ENCODE measurements at places on chromosomes 1 and 21.
A peak's percentile ranks its signal among the peaks of the same experiment; 100 is the strongest.

- DNase-seq, result no peak
Observed at GRCh38 chr1:18901952-18902522, 318 bp downstream of the ALDH4A1 start.

- no peak for DNase-seq
Observed at GRCh38 chr1:114302821-114303220, 149.2 kb upstream of the SYT6 start.

DNA sequence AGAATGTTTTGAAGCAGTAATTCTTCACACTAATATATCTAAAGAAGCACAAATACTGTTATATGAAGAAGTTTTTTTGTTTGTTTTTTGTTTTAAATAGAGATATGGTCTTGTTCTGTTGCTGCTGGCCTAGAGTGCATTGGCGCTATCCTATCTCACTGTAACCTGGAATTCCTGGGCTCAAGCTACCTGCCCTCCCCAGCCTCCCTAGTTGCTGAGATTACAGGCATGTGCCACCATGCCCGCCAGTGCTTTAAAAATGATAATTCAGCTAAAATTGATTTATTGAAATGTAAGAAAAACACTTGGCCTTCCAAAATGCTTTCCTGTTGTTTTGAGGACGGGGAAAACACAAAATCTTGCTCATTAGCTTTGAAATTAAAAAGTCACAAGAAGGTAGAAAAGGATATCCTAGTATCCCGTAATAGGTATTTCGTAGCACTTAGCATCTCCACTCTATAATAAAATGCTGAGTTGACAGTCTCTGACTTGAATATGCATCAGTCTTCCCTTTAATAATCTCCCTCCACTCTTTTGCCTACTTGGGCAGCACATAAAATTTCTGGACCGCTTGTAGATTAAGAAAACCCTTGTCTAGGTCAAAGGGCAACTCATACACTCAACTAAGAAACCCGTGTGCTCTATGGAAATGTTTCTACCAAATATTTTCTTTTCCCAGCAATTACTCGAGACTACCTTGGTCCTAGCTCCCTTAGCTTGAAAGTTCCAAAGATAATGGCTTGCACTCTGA lies 1.3 kb downstream of the SCYL3 start:
- DNase-seq, result no peak

DNA sequence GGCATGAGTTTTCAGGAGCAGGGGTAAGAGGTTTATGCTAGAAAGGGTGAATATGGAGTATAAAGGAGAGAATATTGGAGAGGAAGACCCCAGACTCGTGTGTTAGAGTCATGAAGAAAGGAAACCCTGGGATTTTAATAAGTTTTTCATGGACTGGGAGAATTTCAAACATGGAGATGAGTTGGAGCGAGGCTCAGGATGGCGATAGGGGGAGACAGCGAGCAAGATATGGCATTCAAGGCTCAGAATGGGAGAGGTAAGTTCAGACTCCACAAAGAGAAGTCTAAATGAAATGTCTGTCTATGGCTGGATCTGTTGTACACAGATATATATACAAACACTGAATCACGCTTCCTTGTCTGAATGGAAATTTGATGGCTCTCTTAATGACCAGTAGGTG lies 92.5 kb downstream of the LRRC40 start:
- DNase-seq, result no peak

DNA sequence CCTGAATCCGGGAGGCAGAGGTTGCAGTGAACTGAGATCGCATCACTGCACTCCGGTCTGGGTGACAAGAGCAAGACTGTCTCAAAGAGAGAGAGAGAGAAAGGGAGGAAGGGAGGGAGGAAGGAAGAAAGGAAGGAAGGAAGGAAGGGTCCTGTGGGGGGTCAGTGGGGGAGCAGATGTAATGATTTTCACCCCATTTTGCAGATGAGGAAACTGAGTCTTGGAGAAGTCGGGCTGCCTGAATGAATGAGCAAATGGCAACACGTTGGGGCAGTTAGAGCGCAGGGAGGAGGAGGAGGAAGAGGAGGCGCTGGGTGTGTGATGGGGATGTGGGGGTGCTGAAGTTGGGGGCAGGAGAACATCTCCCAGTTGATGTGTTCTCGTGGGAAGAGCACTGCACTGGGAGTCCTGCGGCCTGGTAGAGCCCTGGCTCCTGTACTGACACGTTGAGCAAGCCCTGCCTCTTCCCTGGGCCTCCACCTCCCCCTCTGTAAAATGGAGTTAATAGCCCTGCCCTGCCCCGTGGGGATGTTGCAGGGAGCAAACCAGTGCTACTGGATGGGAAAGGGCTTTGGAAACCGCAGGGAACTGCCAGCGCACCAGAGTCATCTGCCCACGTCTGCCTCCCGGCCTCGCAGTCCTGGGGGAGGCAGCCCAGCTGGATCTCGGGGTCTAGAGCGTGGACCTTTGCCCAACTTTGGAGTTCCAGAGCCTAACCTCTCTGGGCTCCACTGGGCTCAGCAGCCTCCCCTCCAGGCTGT lies 103.2 kb upstream of the CASZ1 start:
- DNase-seq, result no peak

DNA sequence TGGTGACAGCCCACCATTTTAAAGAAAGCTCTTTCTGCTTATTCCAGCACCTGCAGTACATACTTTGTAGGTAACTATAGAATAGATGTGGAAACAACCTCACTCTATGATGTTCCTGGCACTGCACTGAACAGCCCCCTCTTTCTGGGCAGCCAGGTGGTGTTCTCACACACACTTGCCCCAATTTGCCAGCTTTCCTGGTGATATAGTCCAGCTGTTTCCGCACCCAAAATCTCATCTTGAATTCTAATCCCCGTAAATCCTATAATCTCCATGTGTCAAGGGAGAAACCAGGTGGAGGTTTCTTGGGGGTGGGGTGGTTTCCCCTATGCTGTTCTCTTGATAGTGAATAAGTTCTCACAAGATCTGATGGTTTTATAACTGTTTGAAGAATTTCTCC lies 102.2 kb downstream of the FCRL5 start:
- DNase-seq, result no peak

DNA sequence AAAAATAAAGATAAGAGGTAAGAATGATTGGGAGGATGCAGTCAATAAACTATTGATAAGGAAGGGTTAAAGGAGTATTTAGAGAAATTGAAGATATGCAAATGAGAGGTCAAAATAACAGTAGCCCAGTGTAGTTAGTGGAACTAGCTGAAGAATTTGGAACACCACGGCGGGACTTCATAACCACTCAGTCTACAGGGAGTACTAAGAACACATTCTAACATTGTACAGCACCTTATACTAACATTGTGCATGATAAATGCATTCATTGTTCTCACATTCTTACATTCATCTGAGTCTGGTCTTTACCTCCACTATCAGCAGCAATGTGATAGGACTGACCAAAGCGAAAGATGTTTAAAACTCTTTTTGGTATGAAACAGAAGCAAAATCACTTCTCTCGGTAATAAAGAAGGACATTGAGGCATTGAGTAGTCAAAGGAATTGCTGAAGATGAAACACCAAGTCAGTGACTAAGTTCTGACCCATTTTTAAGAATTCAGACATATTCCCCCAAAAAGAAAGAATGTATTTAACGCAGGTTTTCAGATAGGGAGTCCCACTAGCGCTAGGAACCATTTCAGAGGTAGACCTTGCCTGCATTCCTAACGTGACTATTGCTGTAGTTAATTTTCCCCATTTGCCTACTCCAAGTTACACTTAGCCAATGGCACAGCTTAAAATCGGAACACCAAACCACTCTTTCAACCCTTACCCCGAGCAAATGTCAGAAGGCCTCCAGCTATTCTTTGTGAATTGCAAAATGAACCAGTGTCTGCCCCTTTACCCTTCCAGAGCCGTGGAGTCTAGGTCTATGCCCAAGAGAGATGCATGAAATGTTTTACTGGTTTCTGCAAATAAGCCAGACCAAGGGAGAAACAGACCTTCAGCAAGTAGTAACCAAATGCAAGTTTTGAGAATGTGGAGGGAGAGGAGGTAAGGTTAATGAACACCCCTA lies 108.8 kb upstream of the IRF2BP2 start:
- no peak for DNase-seq

- DNase-seq, result no peak
Observed at GRCh38 chr1:55039342-55040082, at the start of gene PCSK9. Gene PCSK9 (plus strand): TSS chr1:55039548. CDS start chr1:55039838, 290 bp downstream.

- DNase-seq, result no peak
Observed at GRCh38 chr1:55346586-55346985, 131.4 kb upstream of the USP24 start.

GRCh38 chr1:18957136-18957521 lies 653 bp upstream of the IFFO2 start:
- no peak for DNase-seq

DNA sequence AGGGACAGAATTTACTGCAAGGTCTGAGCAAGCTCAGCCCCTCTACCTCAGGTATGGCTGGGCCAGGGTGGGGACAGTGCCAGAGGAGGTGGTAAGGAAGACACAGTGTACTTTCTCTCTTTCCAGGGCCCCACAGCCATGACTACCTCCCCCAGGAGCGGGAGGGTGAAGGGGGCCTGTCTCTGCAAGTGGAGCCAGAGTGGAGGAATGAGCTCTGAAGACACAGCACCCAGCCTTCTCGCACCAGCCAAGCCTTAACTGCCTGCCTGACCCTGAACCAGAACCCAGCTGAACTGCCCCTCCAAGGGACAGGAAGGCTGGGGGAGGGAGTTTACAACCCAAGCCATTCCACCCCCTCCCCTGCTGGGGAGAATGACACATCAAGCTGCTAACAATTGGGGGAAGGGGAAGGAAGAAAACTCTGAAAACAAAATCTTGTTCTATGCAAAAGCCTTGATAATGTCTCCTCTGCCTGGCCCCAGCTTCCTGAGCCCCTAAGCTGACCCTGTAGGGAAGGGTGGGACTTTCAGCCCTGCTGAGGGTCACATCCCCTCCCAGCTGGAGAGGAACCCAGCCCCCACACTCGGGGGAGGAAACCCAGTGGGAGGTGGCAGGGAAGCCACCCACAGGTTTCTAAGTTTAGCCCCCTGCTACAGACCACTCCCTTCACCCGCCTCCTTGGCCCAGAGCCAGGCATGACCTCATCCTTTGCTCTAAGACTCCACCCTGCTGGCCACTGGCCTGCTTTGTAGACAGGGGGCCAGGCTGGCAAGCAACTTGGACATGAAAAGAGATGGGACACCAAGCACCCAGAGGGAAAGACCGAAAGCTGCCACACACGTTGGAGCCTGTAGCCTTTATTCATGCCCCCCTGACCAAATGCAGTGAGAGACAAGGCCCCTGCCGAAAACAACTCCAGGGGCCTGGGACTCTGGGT lies 6.4 kb downstream of the RHOC start:
- peak; percentile 92 for DNase-seq

- no peak for DNase-seq
Observed at GRCh38 chr1:209769971-209770370, 14.1 kb downstream of the TRAF3IP3 start.

- DNase-seq, result no peak
Observed at GRCh38 chr1:9874412-9874811, 35.7 kb downstream of the CTNNBIP1 start.

GRCh38 chr1:102107441-102107840 lies 110.7 kb upstream of the OLFM3 start:
- no peak for DNase-seq

GRCh38 chr1:150765296-150765976 lies at the start of gene CTSS:
Gene CTSS (minus strand): TSS chr1:150765778. CDS start chr1:150764763, 1,015 bp downstream.
- no peak for DNase-seq

GRCh38 chr1:186327331-186327730 lies 47.7 kb downstream of the TPR start:
- DNase-seq, result no peak

DNA sequence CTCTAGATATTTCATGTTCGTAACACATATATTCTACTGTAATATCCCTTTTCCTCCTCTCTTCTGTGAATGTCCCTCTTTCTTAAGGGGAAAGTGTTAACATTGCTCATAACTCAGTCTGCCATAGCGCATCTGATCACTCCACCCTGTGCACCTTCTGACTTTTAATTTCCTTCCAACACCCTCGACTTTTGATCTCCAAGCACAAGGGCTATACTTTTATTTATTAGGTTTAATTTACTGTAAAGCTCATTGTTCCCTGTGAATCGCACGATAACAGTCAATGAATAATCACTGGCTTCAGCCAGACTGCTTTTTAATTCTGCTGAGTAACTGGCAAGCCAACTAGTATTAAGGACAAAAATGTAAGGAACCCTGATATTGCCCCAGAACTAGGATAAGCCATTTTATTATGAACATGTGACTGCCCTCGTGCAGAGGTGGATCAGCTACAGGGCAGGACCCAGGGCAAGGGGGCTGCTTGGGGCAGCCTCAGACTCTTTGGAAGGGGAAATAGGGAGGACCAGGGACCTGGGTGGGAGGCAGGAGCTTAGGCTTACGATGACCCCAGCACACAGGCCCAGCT lies 2.6 kb upstream of the ETS2 start:
- no peak for DNase-seq

GRCh38 chr1:181102841-181103240 lies 14.3 kb downstream of the IER5 start:
- DNase-seq, result no peak

DNA sequence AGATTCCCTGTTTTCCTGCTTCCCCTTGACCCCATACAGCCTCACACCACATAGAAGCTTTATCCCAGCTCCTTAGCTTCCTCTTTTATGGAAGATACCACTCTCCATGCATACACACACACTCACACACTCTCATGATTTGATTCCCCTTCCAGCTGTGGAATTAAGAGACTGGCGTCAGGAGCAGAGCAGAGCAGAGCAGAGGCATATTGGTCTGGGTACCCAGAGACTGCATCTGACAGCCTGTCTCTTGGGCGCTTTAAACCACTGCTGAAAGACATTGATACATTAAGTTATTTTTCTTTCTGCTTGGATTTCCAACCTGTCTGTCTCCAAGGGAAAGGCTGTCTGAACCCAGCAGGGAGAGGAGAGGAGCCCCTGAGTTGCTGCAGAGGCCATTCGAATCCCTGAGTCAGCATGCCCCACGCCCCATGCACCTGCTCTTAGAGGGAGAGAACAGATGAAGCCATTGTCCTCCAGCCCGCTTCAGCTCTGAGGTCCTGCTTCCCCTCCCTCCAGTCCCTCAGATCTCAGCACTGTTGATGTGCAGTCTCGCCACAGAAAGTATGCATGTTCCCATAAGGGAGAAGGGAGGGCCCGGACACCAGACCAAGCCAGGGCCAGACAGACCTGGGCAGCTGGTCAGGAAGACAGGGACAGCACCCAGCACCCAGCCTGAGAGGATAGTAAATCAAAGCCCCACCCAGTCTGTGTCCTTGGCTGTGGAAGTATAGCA lies 66.7 kb upstream of the GJB5 start:
- no peak for DNase-seq

DNA sequence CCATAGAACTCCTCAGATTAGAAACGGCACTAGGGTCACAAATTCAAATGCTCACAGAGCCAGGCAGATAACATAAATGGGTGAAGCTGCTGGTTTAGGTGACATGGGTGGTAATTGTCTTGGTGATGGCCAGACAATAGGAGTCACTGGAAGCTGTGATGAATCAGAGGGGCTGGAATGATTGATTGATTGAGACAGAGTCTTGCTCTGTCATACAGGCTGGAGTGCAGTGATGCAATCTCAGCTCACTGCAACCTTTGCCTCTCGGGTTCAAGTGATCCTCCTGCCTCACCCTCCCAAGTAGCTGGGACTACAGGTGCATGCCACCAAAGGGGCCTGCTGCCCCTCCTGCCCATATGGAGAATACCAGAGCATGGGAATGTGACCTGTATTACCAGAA lies 63.0 kb downstream of the HIVEP3 start:
- DNase-seq, result no peak

Measured in astrocyte of the cerebellum (primary cell).